ENCODE measurements at places on chromosomes 3 and 15.

DNA sequence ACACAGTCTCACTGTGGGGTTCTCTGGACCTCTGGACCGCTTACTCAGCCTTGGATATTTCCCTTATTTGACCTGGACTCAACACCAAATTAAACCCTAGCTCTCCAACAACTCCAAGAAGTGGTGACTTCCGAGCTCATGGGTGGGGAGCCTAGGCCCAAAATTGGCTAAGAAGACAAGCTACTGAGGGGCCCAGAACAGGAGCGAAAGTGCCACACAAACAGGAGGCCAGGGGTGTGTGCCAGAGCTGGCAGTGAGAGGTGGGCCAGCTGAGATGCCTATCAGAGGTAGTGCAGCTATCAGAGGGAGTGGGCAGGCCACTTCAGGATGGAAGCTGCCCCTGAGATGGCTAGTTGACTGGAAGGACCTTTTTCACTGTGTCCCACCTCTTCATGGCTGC, 151.1 kb upstream of the PRR20G start:
- no peak for DNase-seq

- DNase-seq: no peak
Measured at GRCh38 chr3:71492974-71493771, 90.4 kb downstream of the FOXP1 start.

DNA sequence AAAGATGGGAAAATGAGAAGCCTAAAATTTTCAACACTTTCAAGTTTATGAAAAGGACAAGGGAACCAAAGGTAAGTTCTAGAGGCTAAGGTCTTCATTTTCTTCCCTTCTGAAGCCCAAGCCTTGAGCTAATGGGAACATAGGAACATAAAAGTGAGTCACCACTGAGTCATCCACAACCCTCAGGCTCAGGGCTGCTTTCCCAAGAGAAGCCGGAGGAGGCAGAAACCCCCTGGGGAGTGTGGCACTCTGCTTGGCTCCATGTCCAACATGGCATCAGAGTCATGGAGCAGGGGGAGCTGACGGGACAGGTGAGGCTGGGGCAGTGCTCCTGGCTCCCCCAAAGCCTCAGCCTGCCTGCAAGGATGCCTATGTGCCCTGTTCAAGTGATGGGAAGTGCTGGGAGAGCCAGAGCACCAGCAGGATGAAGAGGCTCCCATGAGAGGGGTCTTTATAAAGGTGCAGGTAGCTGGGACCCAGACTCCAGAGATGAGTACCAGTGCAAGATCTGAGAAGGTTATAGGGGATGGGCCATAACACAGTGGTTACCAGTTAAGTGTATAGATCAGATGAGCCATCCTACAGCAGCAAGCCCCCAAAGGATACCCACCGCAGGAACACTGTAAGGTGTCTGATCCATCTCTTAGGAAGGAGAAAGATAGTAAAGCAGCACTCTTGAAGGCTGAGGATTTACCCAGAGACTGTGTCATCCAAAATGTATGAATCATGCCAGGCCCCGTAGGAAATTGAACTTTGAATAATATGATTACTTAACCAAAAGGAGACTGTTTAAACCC, 31.8 kb upstream of the RYR3 start:
- DNase-seq: no peak

DNA sequence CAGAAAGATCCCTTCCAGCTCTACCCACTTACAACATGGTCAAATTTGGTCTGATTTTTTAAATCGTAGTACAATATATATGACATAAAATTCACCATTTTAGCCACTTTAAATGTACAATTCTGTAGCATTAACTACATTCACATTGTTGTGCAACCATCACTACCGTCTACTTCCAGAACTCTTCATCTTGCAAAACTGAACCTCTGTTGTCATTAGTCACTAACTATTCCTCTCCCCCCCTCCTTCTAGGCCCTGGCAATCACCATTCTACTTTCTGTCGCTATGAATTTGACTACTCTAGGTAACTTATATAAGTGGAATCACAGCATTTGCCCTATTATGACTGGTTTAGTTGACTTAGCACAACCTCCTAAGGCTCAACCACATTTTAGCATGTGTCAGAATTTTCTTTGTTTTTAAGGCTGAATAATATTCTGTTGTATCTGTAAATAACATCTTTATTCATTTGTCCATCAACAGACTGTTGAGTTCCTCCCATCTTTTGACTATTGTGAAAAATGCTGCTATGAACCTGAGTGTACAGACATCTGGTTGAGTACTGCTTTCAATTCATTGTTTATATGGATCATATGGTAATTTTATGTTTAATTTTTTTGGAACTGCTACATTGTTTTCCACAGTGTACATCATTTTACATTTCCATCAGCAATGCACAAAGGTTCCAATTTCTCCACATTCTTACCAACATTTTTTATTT, 35.5 kb upstream of the CCR2 start:
- no peak for DNase-seq

GRCh38 chr3:32467333-32468070, 35.1 kb downstream of the CMTM6 start:
- peak; percentile 54 for DNase-seq

DNA sequence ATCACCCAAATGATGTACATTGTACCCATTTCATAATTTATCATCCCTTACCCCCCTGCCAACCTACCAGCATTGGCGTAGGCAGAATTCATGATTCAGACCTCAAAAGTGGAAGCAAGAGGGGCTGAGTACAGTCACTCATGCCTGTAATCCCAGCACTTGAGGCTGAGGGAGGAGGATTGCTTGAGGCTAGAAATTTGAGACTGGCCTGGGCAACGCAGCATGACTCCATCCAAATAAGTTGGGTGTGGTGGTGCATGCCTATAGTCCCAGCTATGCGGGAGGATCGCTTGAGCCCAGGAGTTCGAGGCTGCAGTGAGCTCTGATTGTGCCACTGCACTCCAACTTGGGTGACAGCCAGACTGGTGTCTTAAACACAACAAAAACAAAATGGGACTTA, 10.4 kb downstream of the TTC14 start:
- no peak for DNase-seq

DNA sequence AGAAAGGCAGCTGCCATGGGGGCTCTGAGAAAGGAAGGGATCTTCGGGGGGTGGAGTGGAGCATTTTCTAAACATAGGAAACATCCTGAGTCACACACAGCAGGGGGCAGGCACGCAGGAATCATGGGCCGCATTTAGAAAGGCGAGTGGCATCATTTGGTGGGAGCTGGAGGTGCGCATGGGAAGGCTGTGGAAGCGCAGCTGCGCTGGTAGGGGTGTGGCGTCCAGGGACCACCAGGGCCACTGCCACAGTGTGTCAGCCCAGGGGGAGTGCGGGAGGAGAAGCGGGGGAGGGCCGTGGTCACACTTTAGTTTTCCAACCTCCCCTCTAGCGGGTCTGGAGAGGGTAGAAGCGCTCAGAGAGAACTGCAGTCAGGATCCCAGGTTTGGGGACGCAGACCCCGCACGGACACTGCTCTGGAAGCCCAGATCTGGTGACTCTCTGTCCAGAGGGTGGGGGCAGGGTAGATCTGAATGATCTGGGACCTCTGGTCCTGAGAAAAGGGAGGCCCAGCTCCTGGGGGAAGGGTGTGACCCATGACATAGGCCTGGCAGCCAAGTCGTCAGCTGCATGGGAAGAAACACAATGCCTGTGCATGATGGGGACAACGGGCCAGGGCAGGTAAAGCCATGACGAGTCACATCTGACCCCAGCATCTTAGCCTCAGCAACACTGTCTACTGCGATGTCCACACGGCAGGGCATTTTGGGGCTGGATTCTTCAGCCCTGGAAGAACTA, 88.0 kb upstream of the IQSEC1 start:
- DNase-seq: no peak

Measured in NCI-H2227 treated with DMSO at 0.1 percent for 48 hours (cell line).